ENCODE measurements at places on chromosomes 6 and 20. TPM values are rescaled to one million over a fixed set of nuclear protein-coding genes. Genes with fewer than 3 reads are reported as not detected.
A peak's percentile ranks its signal among the peaks of the same experiment; 100 is the strongest.

DNA sequence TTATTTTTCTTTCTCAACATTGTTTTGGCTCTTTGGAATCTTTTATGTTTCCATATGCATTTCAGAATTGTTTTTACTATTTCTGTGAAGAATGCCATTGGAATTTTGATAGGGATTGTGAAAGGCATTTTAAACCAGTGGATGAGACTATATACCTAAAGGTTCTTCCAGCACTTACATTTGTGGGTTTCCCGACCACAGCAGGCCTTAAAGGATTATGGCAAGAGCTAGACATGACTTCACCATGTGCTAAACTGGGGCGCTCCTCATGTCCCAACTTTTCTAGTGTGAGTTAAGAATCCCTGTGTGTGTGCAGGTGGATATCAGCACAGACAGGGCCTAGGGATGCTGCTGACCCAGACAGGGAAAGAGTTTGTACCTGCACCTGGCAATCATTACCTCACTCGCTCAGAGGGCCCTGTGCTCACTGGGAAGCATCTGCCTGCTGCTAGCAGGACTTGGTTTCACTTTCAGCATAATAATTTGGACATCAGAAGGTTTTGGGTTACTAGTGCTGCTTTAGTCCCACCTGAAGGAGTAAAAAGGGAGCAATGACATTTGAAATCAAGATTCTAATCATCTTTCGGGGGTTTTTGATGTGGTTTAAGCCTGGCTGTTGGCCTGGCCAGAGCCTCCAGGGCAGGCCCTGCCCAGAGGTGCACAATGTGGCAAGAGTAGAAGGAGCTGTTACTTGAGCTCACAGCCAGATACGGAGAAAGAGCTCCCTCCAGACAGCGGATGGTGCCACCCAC is 137.1 kb downstream of the CDC5L start:
- DNase-seq, result no peak

GRCh38 chr6:73898599-73898998 is 202.6 kb downstream of the CD109 start:
- no peak for DNase-seq

TMEM170B gene
- 6.9 TPM for total RNA-seq

GRCh38 chr6:89079511-89080234 is 878 bp upstream of the PNRC1 start:
- DNase-seq, result peak; percentile 44

DNA sequence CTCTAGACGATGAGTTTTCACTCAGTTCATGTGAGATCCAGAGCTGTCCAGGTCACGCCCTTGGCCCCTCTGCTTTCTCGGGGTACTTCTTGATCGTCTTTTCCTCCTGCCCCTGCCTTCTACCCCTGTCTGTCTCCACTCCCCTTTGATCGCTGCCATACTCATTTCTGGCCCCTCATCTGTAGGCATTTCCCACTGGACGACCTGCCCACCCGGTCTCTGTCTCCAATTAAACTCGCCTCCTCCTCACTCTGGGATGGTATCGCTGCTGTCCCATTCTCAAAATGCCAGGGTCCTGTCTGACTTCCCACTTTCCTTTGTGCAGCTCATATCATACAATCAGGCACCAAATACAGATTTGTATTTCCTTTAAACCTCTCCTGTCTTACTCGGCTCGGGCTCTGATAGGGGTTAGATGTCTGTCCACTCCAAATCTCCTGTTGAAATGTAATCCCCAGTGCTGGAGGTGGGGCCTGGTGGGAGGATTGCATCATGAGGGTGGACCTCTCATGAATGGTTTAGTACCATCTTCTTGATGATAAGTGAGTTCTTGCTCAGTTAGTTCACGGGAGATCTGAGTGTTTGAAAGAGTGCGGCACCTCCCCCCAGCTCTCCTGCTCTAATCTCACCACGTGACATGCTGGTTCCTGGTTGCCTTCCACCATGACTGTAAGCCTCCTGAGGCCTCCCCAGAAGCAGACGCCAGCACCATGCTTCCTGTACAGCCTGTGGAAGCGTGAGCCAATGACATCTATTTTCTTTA is 3.5 kb upstream of the SYNJ2 start:
- DNase-seq, result no peak

GSTA3 gene
- total RNA-seq, result not detected

DNA sequence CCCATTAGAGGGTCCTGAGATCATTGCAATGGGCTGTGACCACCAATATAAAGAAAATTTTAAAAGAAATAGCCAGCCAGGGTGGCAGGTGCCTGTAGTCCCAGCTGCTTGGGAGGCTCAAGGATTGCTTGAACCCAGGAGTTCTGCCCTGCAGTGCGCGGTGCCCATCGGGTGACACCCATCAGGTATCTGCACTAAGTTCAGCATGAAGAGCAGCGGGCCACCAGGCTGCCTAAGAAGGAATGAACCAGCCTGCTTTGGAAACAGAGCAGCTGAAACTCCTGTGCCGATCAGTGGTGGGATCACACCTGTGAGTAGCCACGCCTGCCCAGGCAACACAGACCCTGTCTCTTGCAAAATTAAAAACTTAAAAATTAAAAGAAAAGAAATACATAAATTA is 102.5 kb upstream of the FOXC1 start:
- DNase-seq, result no peak

LTV1 gene
- total RNA-seq, result 41.6 TPM

ZNF165 gene
- not detected for total RNA-seq

MAP7 gene
- total RNA-seq, result not detected

GRCh38 chr20:64080013-64080812 is at the start of gene OPRL1:
Gene OPRL1, plus strand, starts transcription at chr20:64080082. Its CDS starts 12,639 bp downstream, at chr20:64092721.
- no peak for DNase-seq

- no peak for DNase-seq
Observed at GRCh38 chr6:37878150-37878710, 58.7 kb downstream of the ZFAND3 start.

DNA sequence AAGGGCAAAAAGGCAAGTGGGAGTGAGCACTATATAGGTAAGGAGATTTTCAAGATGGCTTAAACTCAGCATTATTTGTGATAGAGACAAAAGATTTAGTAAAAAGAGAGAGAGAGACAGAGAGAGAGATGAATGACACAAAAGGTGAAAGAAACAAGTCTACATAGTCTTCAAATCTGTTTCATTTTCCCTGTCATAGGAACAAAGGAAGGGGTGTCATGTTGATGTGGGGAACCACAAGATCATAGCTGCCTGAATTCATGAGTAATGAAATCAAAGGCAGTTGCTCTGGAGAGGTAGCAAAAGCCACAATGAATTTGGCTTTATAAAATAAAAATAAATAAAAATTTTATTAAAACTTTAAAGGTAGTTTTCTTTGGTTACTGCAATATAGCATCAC is 67.2 kb upstream of the PHIP start:
- no peak for DNase-seq

DEFB110 gene
- not detected for total RNA-seq

- no peak for DNase-seq
Observed at GRCh38 chr6:112366695-112367553, 19.8 kb downstream of the RFPL4B start.

STK4 gene
- 9.8 TPM for total RNA-seq

GRCh38 chr6:158049055-158050028 is 67.7 kb downstream of the SYNJ2 start:
- no peak for DNase-seq

DNA sequence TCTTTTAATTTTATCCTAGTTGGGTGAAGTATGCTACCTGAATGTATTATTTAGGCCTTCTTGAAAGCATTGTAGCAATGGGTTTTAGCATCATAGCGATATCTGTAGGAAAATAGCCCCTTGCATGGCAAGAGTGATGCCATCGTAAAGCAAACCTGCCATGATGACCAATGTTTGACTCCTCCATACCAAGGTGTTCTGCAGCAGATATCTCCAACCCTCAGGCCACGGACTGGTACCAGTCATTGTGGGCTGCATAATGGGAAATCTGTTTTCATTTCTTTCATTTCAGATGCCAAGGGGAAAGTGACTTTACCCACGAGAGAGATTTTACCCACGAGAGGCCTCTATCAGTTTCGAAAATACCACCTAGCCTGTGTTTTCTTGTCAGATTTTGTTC is 6.2 kb downstream of the TXLNB start:
- no peak for DNase-seq

GRCh38 chr20:48758206-48758820 is 69.5 kb downstream of the PREX1 start:
- no peak for DNase-seq

DNA sequence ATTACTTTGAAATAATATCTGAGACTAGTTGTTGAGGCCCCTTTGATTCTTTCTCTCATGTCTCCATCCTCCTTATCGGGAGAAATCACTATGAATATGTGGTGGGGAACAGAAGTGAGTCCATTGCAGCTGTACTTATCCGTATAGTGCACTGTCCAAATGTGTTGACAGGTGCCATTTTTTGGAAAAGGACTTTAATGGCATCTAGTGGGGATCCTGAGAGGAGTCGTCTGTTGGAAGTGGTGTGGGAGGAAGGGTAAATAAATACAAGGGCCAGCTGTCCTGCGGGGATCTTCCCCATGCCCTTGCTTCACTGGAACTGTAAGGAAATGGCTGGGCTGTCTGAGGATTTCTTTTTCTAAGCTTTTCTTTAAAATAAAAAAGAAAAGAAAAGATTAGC is 19.4 kb downstream of the TPX2 start:
- no peak for DNase-seq

DNA sequence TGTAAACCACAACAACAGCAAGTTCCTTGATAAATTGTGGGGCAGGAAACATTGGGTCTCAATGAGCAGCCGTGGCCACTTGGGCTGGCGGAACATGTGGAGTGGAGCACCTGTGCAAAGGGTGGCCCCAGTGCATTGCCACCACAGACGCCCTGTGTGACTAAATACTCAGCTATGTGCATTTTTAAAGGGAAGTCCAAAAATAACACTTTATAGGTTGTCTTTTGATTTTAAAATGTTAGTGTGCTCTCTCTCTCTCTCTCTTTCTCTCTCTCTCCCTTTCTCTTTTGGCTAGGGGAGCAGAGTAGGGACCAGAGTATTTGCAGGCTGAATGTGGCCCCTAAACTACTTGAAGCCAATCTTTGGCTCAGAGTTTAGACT is 236.3 kb downstream of the BCAS1 start:
- no peak for DNase-seq

FNDC11 gene
- total RNA-seq, result not detected

GRCh38 chr6:111604259-111605099 is 1.2 kb downstream of the TRAF3IP2 start:
- DNase-seq, result peak; percentile 46

- DNase-seq, result no peak
Observed at GRCh38 chr6:140567466-140567865, 1193.0 kb upstream of the CITED2 start.

SPTLC3 gene
- total RNA-seq, result 28.7 TPM

- no peak for DNase-seq
Observed at GRCh38 chr6:16267428-16268263, 29.3 kb downstream of the GMPR start.

- no peak for DNase-seq
Observed at GRCh38 chr6:153662982-153663381, 376.1 kb upstream of the OPRM1 start.

- DNase-seq, result peak; percentile 61
Observed at GRCh38 chr6:53300656-53301551, 47.8 kb downstream of the ELOVL5 start.

- no peak for DNase-seq
Observed at GRCh38 chr6:20770773-20771172, 236.5 kb downstream of the CDKAL1 start.

GRCh38 chr6:74510878-74511277 is 695.0 kb downstream of the COL12A1 start:
- no peak for DNase-seq

DNA sequence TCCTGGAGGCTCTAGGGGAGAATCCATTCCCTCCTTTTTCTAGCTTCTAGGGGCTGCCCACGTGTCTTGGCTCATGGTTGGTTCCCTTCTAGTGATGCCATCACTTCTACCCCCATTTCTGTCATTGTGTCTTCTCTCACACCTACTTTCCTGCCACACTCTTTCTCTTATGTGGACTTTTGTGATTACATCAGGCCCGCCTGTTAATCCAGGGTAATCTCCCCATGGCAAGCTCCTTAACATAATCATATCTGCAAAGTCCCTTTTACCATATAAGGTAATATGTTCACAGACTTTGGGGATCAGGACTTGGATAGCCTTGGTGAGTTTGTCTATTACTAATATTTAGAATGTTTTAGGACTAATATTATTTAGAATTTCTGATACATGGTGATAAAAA is 111.9 kb downstream of the DNAH8 start:
- no peak for DNase-seq

DNA sequence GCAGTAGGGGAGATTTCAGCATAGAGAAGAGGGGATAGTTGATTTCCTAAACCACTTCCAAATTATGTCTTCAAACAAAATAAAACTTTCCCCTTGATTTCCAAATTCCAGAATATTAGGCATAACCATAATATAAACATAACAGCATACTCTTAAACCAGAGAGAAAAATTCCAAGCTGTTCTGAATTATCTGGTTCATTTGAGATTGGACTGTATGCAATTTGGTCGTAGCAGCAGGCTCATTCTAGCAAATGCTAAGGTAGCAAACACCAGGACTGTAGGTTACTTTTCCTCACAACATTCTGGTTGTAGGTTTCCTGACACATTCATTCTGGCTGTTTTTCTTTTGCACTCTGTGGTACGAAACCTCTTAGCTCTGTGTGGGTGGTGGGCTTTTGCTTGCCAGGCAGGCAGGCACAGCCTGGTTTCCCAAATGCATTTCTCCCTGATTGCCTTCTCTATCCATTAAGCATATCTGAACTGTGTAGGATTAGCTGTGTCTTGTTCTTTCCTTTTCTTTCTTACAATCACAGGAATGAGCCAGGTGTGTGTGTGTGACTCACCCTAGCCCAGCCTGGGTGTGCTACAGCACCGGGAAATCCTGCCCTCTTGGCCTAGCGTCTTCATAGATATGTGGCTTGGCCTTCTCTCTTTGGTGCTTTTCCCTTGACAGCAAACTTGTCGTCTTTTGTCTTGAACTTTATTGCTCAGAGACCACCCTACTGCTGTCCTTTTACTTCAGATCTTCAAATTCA is 77.1 kb downstream of the JARID2 start:
- no peak for DNase-seq

GRCh38 chr6:54698974-54699373 is 147.6 kb upstream of the FAM83B start:
- DNase-seq, result no peak

- DNase-seq, result no peak
Observed at GRCh38 chr20:56925831-56926170, 296.7 kb downstream of the TFAP2C start.
